ENCODE measurements at places on chromosomes 16 and 17. TPM values are rescaled to one million over a fixed set of nuclear protein-coding genes. Genes with fewer than 3 reads are reported as not detected.

The CETP gene
- not detected for total RNA-seq

DNA sequence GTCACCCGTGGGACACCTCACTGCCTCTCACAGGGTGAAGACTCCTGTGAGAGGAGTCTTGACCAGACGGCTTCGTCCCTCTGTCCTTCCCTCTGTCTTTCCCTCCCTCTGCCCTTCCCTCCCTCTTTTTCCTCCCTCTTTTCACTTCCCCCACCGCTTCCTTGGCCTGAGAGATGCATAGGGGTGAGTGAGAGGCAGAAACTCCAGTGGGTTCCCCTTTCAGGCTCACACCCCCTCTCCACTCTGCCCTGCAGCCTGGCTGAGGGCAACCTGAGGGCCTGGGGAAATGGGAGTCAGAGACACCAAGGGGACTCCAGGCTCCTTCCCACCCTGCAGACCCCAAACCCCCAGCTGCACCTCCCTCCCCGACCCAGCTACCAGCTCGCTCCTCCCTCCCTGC is 14.6 kb upstream of the KRT17 start:
- DNase-seq = no peak

- no peak for DNase-seq
Measured at GRCh38 chr17:39632153-39632941, 4.6 kb upstream of the STARD3 start.

DNA sequence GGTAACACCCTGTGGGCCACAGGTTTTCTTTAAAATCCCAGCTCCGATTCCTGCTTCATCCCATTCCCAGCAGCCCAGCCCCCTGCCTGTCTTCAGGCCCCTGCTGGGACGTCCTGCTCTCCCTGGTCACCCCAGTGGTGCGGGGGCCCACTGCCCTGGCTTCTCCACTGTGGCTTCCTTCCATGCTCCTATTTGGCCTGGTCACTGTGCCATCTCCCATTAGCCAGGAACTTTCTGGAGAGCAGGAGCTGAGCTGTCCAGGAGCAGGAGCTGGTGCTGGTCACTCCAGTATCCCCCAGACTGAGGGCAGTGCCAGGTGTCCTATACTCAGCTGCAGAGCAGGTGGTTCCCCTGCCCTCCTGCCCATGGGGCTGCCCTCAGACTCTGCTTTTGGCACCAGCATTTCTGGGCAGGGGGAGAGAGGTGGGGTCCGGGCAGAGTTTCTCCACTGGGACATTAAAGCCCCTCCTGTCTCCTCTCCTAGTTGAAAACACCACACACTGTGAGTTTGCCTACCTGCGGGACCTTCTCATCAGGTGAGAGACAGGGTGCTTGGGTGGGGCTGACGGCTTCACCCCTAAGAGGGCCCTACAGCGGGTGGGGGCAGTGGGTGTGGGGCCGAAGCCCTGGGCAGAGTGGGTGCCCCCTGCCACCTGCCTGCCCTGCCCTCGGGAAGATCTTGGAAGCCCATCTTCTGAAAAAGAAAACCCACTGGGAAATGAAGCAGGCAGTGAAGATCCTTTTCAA is 356.2 kb downstream of the SEC14L1 start:
- DNase-seq = no peak

- no peak for DNase-seq
Measured at GRCh38 chr17:9195961-9196670, 174.8 kb downstream of the NTN1 start.

DNA sequence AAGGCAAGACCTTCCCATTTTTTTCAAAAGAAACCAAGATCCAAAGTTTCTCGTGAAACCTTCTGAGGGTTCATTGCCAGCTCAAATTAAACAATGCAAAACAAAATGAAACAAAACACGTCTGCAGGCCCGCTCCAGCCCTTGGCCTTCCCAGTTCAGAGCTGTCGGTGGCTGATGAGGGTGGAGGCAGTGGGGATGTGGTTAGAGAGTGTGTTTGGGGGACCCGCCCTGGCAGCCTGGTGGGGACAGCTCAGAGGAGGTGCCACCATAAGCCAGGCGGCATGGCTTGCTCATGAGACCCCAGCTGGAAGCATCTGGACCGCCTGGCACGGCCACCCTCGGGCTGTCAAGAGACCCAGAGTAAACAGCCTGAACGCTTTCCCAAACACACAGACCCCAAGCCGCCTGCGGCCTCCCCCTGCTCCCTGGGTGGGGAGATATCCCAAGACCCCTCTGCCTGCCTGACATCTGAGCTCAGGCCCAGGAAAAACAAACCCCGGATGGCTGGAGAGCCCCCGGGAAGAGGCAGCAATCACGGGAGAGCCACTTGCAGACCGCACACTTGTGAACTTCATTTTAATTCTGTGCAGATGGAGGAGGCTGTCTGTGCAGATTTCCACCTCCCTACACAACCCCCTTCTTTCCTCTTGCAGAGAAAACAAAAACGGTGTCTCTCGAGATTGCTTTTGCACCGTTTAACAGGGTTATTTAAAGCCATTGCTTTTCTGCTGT is 35.4 kb upstream of the LITAF start:
- no peak for DNase-seq

- no peak for DNase-seq
Measured at GRCh38 chr17:47739150-47739549, 6.1 kb downstream of the TBX21 start.

- no peak for DNase-seq
Measured at GRCh38 chr16:12173121-12173520, 196.6 kb downstream of the SNX29 start.

DNA sequence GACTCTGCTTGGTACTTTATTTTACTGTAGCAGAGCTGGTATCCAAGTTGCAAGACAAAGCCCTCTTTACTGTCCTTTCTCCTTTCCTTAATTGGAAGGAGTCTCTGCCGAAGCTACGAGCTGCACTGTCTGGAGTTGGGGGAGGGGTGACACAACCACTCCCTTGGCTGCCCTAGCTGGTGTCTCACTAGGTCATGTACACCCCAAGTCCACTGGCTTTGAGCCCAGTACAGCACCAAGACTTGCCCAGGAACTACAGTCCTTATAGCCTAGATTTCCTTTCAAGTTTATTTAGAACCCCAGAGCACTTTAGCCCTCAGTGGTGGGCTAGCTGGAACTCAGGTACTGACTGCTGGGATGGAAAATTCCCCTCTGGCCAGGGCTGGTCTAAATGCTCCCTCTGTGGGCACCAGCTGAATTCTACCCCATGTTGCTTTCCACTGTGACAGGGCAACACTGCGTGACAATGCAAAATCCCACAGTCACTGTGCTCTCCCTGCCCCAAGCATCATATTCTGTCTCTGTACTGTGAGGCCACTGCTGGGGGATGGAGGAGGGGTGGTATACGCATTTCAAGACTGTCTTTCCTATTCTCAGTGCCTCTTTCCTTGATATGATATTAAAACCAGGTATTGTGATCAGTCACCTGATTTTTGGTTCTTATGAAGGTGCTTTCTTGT is 18.4 kb downstream of the EFCAB5 start:
- no peak for DNase-seq

The KRTAP3-2 gene
- not detected for total RNA-seq

DNA sequence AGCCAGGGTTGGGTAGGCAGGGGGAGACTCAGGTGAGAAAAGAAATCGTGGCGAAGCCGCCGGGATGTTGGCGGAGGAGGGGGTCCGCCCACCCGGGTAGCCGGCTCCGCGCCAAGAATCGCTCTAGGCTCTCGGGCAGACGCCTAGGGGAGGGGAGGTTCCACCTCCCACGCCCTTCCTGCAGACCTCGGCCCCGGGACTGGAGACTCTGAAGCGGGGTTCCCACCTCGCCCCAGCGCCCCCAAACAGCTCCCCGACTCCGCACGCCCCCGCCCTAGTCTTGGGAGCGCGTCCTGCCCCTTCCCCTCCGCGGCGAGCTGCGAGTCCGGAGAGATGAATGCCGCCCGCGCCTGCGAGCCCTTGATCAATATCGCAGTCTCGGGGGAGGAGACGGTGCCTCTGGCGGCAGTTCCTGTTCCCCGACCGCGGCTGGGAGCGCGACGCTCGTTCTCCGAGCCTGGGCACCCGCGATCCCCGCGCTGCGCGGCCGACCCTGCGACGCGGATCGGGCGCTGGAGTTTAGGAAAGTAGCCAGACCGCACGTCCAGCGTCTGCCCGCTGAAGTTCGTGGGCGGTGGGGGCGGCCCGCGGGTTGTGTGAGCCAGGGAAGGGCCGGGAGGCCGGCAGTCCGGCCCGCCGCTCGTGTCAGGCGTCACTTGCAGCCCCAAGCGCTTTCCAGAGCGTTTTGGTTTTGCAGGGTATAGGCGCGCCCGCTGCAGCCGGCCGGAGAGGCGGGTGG is 790 bp downstream of the CRHR1 start:
- DNase-seq = no peak

GRCh38 chr17:2337544-2338314 is 428 bp downstream of the SGSM2 start:
- DNase-seq = no peak

The HSF5 gene
- total RNA-seq = 0.08 TPM

DNA sequence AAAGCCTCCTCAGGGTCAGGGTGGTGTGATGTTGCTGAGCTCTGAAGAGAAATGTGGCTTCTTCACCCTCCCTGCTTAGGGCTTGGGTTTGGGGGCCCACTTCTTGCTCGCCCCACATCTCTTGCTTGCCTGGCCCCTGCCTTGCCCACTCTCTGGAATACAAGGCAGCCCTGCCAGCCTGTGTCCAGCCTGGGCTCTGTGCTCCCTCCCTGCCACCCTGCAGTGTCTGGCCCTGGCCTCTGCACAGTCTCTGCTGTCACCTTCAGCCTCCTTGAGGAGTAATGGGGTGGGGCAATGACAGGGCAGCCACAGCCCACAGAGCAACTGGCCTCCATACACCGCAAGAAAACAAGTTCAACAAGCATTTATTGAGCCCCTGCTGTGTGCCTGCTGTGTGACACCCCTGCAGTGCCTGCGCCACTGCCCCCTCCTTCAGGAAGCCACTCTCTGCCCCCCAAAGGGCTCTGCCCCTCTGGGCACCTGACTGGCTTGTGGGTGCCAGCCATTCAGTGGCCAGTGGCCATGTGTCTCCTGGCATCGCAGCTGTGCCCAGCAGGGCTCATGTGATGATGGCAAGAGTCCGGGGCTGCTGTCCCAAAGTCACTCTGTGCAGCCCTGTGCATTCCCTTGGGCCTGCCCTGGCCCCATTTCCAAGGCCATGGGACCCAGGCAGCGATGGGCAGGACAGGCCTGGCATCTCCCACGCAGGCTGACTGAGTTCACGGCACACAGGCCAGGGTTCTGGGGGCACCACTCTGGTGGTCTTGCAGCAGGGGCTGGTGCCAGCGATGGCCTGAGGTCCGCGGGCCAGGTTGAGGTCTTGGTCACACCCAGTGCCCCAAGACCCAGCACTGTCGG is 240.8 kb downstream of the KATNIP start:
- no peak for DNase-seq

The HID1 gene
- 11.7 TPM for total RNA-seq

The LLGL2 gene
- total RNA-seq = 8.5 TPM

GRCh38 chr16:1527836-1528811 is 5.3 kb upstream of the TMEM204 start:
- no peak for DNase-seq

- no peak for DNase-seq
Measured at GRCh38 chr17:31078290-31078689, 16.5 kb upstream of the NF1 start.

- no peak for DNase-seq
Measured at GRCh38 chr17:7042501-7043181, 1.3 kb downstream of the SLC16A11 start.

The OR3A2 gene
- total RNA-seq = not detected

The PRSS36 gene
- 1.3 TPM for total RNA-seq

GRCh38 chr17:49005140-49005539 is 8.0 kb downstream of the IGF2BP1 start:
- DNase-seq = no peak

GRCh38 chr17:14745541-14745940 is 444.7 kb downstream of the HS3ST3B1 start:
- DNase-seq = no peak

DNA sequence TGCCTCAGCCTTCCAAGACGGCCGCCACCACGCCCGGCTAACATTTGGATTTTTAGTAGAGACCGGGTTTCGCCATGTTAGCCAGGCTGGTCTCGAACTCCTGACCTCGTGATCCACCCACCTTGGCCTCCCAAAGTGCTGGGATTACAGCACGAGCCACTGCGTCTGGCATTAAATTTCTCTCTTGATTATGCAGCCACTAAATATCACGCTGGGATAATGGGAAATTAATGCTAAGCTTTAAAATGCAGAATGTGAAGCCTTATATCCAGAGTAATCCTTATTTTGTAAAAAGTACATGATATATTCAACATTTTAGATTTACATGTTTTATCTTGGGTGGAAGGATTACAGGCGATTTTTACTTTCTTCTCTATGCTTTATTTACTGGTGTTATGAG is 89.2 kb downstream of the ANKRD11 start:
- DNase-seq = no peak

DNA sequence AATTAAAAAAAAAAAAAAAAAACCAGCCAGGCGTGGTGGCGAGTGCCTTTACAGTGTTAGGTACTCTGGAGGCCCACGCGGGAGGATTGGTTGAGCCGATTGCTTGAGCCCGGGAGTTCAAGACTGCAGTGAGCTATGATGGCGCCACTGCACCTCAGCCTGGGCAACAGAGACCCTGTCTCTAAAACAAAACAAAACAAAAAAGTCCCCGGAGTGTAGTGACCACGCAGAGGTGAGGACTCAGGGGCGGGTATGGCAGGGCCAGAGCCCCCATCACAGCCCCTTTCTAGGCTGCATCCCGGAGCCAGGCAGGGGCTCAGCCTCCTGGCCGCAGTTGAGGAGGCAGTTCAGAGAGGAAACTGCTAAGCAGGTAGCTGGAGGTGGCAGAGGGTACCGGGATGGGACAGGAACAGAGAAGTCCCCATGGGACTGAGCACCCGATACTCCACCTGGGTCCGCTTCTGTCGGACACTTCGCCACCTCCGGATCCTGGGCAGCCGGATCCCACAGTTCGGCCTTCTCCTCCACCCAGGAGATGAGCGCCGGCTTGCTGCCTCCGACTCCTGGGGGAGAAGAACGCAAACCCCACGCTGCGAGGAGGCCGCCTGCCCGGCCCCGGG is 800 bp downstream of the ZNF747 start:
- DNase-seq = no peak

DNA sequence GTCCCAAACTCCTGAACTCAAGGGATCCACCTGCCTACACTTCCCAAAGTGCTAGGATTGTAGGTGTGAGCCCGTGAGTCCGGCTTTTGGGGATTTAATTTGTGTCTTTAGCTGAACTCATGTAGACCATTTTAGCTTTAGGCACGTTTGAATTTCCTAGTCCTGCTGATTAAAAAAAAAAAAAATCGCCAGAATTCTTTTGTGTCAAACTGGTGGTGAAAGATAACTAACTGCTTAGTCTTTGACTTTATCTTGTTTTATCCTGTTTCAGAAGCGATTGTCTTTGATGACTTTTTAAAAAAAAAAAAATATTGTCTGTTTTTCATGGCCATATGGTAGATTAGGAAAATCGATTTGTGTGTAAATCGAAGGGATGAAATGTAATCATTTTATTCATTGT is 2.6 kb downstream of the RABEP1 start:
- DNase-seq = no peak

- DNase-seq = no peak
Measured at GRCh38 chr16:85492295-85492864, 120.7 kb upstream of the GSE1 start.

GRCh38 chr17:9381068-9381467 is 194.6 kb downstream of the STX8 start:
- no peak for DNase-seq

The SOX15 gene
- 5.6 TPM for total RNA-seq
